WTC11 (cell line): ENCODE measurements at places on chromosomes 1 and 21. TPM values are rescaled to one million over a fixed set of nuclear protein-coding genes. Genes with fewer than 3 reads are reported as not detected.

Gene WDR4
- 41.5 to 42.6 TPM (median 42.2 TPM) in 3 replicates for total RNA-seq

Gene HSD3B1
- not detected in 3 replicates for total RNA-seq

Gene LAD1
- 14.5 to 15.6 TPM (median 14.9 TPM) in 3 replicates for total RNA-seq

Gene TRIM62
- total RNA-seq: 10.7 to 13.6 TPM (median 11.0 TPM) in 3 replicates

Gene LRRC3
- 4.4 to 5.7 TPM (median 4.7 TPM) in 3 replicates for total RNA-seq

Gene F5
- total RNA-seq: 0.20 to 0.21 TPM (median 0.21 TPM) in 3 replicates

GRCh38 chr1:25468033-25468432, 37.3 kb downstream of the MACO1 start:
- no peak for DNase-seq
- no peak overlapping the region for H3K4me3 ChIP-seq
- no peaks in the 10 kb centered on the region for H3K36me3 ChIP-seq
- H3K27me3 ChIP-seq: no peaks in the 10 kb centered on the region; the same call in 1 of the 2 replicates
- no peak overlapping the region for H3K27ac ChIP-seq
- H3K4me1 ChIP-seq: no peaks in the 10 kb centered on the region

GRCh38 chr1:209815931-209816341, 10.0 kb upstream of the IRF6 start:
- H3K27me3 ChIP-seq: peaks cover 20% of the 10 kb centered on the region
- no peak overlapping the region for H3K4me3 ChIP-seq
- DNase-seq: no peak
- no peaks in the 10 kb centered on the region; the same call in 1 of the 2 replicates for H3K4me1 ChIP-seq
- H3K27ac ChIP-seq: no peak overlapping the region

- no peaks in the 10 kb centered on the region for H3K4me1 ChIP-seq
- H3K27ac ChIP-seq: no peak overlapping the region
- no peaks in the 10 kb centered on the region for H3K27me3 ChIP-seq
- H3K4me3 ChIP-seq: no peak overlapping the region
- no peak for DNase-seq
- H3K36me3 ChIP-seq: no peaks in the 10 kb centered on the region
These were observed 20.0 kb downstream of the IBA57 start for GRCh38 chr1:228185641-228185965.

DNA sequence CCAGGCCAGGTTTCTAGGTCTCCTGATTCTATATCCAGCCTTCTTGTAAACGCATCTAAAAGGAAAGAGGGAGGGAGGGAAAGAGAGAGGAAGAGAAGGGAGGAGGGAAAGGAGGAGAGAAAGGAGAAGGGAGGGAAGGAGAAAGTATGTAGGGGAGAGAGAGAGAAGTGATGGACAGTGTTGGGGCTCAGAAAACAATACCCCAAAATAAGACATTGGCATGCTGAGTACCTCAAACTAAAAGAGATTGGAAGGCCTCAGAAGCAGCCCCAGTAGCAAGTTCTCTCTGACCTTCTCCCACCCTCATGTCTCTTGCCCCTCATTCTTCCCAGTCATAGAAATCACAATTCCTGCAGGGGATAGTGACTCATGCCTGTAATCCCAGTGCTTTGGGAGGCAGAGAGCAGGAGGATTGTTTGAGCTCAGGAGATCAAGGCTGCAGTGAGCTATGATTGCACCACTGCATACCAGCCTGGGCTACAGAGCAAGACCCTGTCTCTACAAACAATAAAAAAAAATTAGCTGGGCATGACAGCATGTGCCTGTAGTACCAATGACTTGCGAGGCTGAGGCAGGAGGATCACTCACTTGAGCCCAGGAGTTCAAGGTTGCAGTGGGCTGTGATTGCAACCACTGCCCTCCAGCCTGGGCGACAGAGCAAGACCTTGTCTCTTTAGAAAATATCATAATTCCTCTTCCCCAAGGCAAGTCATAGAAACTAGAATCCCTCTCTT, 51.2 kb downstream of the DNTTIP2 start:
- no peak for DNase-seq
- peak overlapping the region; percentile 28; the same call in 1 of the 2 replicates for H3K27ac ChIP-seq
- H3K27me3 ChIP-seq: peaks cover 13% of the 10 kb centered on the region
- H3K4me1 ChIP-seq: peaks cover 57% of the 10 kb centered on the region

GRCh38 chr1:36203554-36204346, 20.5 kb upstream of the THRAP3 start:
- H3K4me3 ChIP-seq: no peak overlapping the region
- H3K27ac ChIP-seq: peak overlapping the region; percentile 85; the same call in 1 of the 2 replicates
- no peak for DNase-seq
- no peaks in the 10 kb centered on the region for H3K36me3 ChIP-seq

GRCh38 chr1:83500987-83501591, 497.8 kb downstream of the TTLL7 start:
- no peaks in the 10 kb centered on the region for H3K27me3 ChIP-seq
- no peaks in the 10 kb centered on the region for H3K4me1 ChIP-seq
- no peak overlapping the region for H3K27ac ChIP-seq
- no peaks in the 10 kb centered on the region for H3K36me3 ChIP-seq

GRCh38 chr1:217425422-217425821, 205.5 kb downstream of the GPATCH2 start:
- H3K4me1 ChIP-seq: peaks cover 5% of the 10 kb centered on the region
- no peak overlapping the region for H3K27ac ChIP-seq
- H3K36me3 ChIP-seq: no peaks in the 10 kb centered on the region
- H3K4me3 ChIP-seq: no peak overlapping the region
- H3K27me3 ChIP-seq: no peaks in the 10 kb centered on the region

DNA sequence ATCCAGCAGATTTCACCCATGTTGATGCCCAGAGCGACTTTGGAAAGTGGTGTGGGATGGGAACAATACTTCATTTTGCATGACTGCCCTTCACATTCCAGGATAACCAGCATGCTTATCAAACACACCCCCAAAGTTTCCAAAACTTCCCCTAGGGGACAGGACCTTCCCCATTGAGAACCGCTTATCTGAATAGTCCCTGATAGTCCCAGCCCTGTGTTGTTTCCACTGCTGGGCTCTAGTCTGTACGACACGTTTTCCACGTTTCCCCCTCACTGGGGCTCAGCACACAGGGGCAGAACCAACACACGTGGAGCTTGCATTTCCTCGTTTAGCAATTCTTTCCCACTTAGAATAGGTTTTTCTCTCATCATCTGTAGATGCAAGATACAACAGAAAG, 61.0 kb downstream of the BACE2 start:
- no peak for DNase-seq
- no peaks in the 10 kb centered on the region for H3K27me3 ChIP-seq
- H3K4me3 ChIP-seq: no peak overlapping the region
- no peak overlapping the region for H3K27ac ChIP-seq
- H3K36me3 ChIP-seq: peaks cover 7% of the 10 kb centered on the region
- peaks cover 22% of the 10 kb centered on the region for H3K4me1 ChIP-seq

- H3K36me3 ChIP-seq: peaks cover 38% of the 10 kb centered on the region
- peaks cover 18% of the 10 kb centered on the region for H3K4me1 ChIP-seq
- no peak for DNase-seq
- H3K27me3 ChIP-seq: no peaks in the 10 kb centered on the region; the same call in 1 of the 2 replicates
- H3K27ac ChIP-seq: peak overlapping the region; percentile 24; the same call in 1 of the 2 replicates
These were observed 31.2 kb downstream of the MTARC1 start for GRCh38 chr1:220817907-220818306.

DNA sequence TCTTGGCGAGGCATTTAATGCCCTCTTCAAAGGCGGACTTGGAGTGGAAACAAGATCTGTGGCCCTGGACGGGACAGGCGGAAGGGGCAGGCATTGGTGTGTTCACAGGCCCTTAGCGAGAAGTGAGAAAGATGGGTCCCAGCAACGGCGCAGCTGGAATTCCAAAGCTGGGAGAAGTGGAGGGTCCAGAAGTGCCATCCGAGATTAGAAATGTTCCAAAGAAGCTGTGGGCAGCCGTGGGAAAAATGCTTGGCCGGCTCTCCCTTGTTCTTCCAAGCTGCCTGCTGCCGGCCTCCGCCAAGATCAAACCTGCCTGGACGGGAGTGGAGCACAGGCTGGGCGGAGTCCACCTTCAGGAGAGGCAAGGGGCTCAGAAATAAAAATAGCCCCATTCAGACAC, 69.4 kb upstream of the ACTRT2 start:
- peaks cover 15% of the 10 kb centered on the region for H3K27me3 ChIP-seq
- H3K4me3 ChIP-seq: no peak overlapping the region
- peaks cover 49% of the 10 kb centered on the region for H3K36me3 ChIP-seq
- H3K27ac ChIP-seq: no peak overlapping the region

- H3K4me3 ChIP-seq: no peak overlapping the region
- H3K36me3 ChIP-seq: 0 out of 2 replicates have a peak, but pooled peaks cover 4% of the 10 kb centered on the region
- peaks cover 19% of the 10 kb centered on the region for H3K4me1 ChIP-seq
- H3K27ac ChIP-seq: no peak overlapping the region
These were observed 39.1 kb downstream of the CLSTN1 start for GRCh38 chr1:9784508-9785133.

DNA sequence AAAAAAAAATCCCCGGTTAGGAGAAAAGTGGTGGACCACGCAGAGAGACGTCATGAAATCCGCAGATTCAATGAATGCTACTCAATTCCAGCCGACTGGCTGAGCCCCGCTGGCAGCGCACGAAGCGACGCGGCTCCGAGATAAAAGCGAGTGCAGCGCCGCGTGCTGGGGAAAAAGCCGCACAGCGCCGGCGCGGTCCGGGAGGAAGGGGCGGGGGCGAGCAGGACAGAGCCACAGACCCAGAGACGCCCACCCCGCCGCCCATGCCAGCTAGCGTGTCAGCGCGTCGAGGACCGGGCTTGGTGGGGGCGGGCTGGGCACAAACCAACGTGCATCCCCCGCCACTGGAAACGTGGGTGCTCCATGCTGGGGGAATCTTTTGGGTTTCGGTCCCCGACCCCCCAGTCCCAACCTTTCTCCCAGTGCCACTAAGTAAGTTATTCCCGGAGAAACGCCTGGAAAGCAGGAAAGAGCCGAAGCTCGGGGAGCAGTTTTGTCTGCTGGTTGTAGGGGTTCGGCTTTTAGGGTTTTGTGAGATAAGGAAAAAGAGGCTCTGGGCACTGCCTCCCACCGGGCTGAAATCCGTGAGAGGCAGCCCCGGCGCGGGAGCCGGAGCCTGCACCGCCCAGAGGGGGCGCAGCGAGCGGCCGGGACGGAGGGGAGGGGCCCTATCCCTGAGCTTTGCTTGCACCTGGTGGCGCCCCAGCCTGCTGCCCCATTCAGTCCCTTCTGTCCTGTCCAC, at the start of gene KCNJ6:
KCNJ6 (minus strand) TSS at position 148 of the 742 bp plus-strand sequence. CDS start 75,775 bp downstream, outside the sequence.
- H3K27ac ChIP-seq: 0 out of 2 replicates have a peak within 1 kb of the TSS, but pooled peaks have one; percentile 39
- peaks cover 39% of the 10 kb centered on the region for H3K4me1 ChIP-seq
- H3K36me3 ChIP-seq: no peaks in the 10 kb centered on the region
- H3K27me3 ChIP-seq: peaks cover 34% of the 10 kb centered on the region
- peak; percentile 87 for DNase-seq

DNA sequence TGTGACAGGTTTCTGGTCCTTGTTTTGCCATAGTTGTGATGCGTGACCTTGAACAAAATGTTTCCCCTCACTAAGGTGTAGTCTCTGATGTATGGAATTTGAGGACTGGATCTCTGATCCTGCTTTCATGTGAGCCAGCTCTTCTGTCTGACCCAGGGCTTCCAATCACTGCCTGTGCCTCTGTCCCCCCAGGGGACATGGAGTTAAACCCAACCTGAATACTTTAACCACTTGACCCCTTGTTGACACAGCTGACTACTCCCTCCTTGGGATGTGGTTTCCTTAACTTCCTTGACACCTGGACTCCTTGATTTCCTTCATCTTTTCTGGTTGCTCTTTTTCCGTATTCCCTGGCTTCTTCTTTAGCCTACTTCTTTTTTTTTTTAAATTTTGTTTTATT, 36.0 kb upstream of the SSBP3 start:
- no peak for DNase-seq
- H3K27me3 ChIP-seq: peaks cover 14% of the 10 kb centered on the region
- 0 out of 2 replicates have a peak, but pooled peaks cover 5% of the 10 kb centered on the region for H3K4me1 ChIP-seq

GRCh38 chr1:47235806-47236205, 3.8 kb upstream of the TAL1 start:
- H3K4me1 ChIP-seq: peaks cover 28% of the 10 kb centered on the region
- H3K27ac ChIP-seq: no peak overlapping the region
- H3K27me3 ChIP-seq: peaks cover 90% of the 10 kb centered on the region
- no peak for DNase-seq

GRCh38 chr21:31555741-31556191, 103.7 kb upstream of the SOD1 start:
- peaks cover 62% of the 10 kb centered on the region for H3K4me1 ChIP-seq
- DNase-seq: peak; percentile 43
